ENCODE measurements at places on chromosomes 6 and 20.
A peak's percentile ranks its signal among the peaks of the same experiment; 100 is the strongest.

DNA sequence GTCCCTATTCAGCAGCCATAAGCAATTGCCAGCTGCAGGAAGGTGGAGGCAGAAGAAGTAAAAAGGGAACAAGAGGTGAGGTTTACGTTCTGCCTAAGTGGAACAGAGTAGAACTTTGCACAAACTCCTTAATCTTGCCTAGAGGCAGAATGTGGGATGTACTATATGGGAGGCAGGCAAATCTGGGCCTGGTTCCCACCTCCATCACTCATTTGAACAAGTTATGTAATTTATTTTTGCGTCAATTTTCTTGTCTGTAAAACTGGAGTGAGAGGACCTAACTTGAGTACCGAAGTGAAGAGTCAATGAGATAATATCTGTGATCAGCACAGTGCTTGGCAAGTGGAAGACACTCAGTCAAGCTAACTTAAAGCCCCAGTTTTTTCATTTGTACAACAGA, 2.0 kb upstream of the TPBG start:
- DNase-seq, result no peak

DNA sequence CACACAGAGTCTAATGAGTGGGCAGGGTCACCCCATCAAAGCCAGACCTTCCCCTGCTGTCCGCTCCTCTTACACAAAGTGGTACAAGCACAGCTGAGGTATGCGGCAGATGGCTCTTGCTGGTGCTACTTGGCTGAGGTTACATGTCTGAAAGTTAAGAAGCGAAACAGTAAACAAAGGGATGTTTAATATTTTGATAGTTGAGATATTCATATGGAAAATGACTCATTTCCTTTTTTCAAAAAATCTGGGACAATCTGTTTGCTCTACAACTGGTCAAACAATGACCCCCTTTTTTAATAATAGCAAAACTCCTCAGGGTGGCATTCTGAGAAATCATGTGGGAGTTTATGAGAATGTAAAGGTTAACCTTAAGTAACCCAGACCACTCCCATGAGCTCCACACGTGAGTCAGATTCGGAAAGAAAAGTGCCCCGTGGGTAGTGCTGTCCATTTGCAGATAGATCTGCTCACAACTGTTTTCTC, 245.3 kb downstream of the TBXT start:
- no peak for DNase-seq

DNA sequence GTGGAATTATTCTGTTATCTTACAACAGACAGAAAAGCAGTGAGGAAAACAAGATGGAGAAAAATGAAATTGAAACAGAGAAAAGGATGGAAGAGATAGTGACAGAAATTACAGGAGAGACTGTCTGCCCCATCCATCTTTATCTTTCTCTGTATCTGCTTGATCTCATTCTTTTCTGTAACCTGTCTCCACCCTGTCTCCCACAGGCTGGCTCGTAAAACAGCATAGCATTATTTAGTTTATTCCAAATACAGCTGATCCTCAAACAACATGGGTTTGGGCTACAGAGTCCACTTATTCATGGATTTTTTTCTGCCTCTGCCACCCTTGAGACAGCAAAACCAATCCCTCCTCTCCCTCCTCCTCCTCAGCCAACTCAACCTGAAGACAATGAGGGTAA, 482.3 kb upstream of the JARID2 start:
- no peak for DNase-seq

GRCh38 chr6:147382945-147383554, 125.4 kb upstream of the SAMD5 start:
- DNase-seq, result no peak

DNA sequence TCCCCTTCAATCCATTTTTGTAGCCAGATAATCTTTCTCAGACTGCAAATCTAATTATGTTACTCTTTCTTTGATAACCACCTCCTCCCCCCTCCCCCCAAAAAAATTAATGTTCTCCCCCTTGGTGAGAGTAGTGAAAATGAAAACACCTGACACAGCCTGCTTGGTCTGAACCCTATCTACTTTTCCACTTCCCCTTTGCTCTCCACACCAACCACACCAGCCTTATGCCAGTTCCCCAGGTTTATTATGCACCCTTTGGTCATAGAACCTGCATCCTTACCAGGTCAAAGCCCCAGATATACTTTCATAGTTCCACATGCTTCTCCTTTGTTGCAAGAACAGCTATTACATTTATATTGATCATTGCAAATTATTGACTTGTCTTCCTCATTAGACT, 19.4 kb downstream of the PFDN4 start:
- DNase-seq, result no peak

- DNase-seq, result no peak
Observed at GRCh38 chr6:129750360-129750759, 40.4 kb upstream of the ARHGAP18 start.

- DNase-seq, result no peak
Observed at GRCh38 chr20:50666709-50667298, 24.5 kb downstream of the RIPOR3 start.

GRCh38 chr6:137165375-137166246, 7.8 kb downstream of the IL22RA2 start:
- peak; percentile 17 for DNase-seq
